ENCODE measurements at places on chromosomes 2 and 18.

- DNase-seq, result no peak
Measured at GRCh38 chr18:58101291-58101794, 57.3 kb downstream of the NEDD4L start.

GRCh38 chr18:12011957-12012549, 30.7 kb downstream of the IMPA2 start:
- DNase-seq, result no peak

DNA sequence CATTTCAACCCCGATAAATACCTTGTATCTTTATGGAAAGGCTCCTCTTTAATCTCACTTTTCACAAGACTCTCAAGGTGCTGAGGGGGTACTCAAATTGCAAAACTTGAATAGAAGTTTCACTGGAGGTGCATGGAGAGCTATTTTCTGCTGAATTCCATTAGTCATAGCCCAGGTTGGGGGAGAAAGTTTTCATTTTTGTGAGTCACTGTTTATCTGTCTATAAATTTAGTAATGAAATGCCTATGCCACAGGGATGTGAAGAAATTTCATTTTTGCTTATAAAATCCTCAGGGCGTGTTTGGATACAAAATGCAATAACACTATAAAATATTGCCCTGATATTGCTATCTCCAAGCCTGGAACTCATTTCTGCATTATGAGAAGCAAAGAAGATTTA, 346.3 kb downstream of the LRATD1 start:
- no peak for DNase-seq

- DNase-seq, result no peak
Measured at GRCh38 chr18:32669549-32670165, 103.2 kb downstream of the KLHL14 start.

DNA sequence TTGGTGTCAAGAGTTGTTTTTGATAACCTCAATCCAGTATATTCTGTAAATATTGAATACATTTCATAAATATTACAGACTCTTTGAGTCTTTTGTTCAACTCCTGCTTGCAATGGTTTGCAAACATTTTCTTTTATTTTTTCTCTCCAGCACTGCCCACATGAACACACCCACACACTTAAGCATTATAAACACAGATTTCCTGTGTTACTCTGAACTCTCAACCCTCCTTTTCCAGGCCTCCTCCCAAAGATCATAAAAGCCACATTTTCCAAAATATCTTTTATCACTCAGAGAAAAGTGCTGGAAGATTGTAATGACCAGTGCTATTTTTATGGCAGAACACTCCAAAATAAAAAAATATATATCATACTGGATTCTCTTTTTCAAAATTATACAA, 20.5 kb downstream of the ARHGAP25 start:
- DNase-seq, result no peak

- no peak for DNase-seq
Measured at GRCh38 chr2:154882725-154883124, 184.2 kb downstream of the KCNJ3 start.

Measured in activated T-helper 1 cell treated with anti-CD3 and anti-CD28 coated beads, Interleukin-2, amount 50 U/mL, for 16 hours (primary cell).